NCI-H2081 treated with DMSO at 0.1 percent for 48 hours (cell line): ENCODE measurements at places on chromosomes 11 and 22.

GRCh38 chr22:18033204-18033998 lies 9.0 kb upstream of the MICAL3 start:
- DNase-seq, result no peak

- no peak for DNase-seq
Measured at GRCh38 chr11:115272925-115273324, 231.3 kb downstream of the CADM1 start.

DNA sequence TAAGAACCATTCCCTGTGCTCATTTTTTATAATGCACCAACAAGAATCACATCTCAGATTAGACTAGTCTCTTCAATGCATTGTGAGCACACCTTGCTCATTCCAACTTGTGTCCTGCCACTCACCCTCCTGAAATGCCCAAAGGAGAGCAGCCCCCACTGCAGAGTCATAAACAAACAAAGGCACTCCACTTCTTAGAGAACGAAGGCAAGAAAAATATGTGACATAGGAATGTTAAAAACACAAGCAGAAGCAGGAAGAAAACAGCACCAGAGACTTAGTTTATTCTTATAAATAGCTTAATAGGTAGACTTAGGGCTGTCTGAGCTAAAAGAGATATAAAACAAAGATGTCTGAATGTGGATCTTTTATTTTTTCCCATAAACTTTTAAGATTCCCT lies 57.2 kb downstream of the GUCY1A2 start:
- DNase-seq, result no peak

- DNase-seq, result no peak
Measured at GRCh38 chr22:36386351-36386899, 1.3 kb downstream of the MYH9 start.

- DNase-seq, result no peak
Measured at GRCh38 chr11:1741741-1742140, 8.7 kb downstream of the IFITM10 start.

- DNase-seq, result no peak
Measured at GRCh38 chr22:46242076-46242475, 8.0 kb downstream of the CDPF1 start.

DNA sequence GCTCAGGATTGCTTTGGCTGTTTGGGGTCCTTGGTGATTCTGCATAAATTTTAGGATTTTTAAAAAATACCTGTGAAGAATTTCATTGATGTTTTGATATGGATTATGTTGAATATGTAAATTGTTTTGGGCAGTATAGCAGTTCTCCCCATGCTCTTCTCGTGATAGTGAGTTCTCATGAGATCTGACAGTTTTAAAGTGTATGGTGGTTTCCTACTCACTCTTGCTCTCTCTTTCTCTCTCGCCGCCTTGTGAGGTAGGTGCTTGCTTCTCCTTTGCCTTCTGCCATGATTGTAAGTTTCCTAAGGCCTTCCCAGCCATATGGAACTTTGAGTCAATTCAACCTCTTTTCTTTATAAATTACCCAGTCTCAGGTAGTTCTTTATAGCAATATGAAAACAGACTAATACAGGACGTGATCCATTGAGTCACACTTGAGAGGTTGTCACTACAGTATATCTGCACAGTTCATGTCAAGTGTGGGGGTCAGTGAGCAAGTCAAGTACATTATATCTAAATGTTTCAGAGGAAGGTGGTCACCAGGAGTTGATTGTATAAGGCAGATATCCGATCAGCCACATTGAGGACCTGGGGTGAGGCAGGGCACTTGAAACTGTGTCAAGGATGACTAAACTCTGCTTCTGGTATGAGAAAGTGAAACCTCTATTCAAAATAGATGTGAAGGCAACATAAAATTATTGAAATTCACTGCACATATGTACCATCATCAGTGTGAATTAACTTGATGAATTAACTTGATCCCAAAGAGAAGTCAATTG lies 70.7 kb upstream of the CCDC179 start:
- no peak for DNase-seq

DNA sequence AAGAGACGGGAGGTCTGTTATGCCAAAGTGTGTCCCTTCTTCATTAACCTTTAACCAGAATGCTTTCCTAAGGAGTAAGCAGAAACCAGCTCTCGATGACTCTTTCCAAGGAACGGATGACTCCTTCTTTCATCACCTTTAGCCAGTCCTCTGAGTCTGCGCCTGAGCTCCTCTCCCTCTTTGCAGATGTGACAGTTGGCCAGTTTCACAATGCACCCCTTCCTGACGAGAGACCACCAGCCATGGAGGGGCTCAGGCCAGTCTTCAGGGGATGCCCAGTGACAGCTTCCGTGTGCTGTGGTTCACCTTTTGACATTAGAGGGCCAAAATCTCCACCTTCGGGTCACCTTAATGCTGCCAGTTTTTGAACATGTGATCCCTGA lies 826.1 kb downstream of the TBC1D22A start:
- DNase-seq, result no peak

- no peak for DNase-seq
Measured at GRCh38 chr22:38317122-38317994, at the start of gene CSNK1E. Gene CSNK1E (minus strand): TSS chr22:38317433. CDS start chr22:38314157, 3,276 bp downstream.

- DNase-seq, result no peak
Measured at GRCh38 chr11:14552089-14552488, 31.9 kb upstream of the PSMA1 start.

- no peak for DNase-seq
Measured at GRCh38 chr11:69252490-69252837, 41.5 kb upstream of the MYEOV start.

- no peak for DNase-seq
Measured at GRCh38 chr11:113494021-113494420, 18.8 kb upstream of the DRD2 start.

DNA sequence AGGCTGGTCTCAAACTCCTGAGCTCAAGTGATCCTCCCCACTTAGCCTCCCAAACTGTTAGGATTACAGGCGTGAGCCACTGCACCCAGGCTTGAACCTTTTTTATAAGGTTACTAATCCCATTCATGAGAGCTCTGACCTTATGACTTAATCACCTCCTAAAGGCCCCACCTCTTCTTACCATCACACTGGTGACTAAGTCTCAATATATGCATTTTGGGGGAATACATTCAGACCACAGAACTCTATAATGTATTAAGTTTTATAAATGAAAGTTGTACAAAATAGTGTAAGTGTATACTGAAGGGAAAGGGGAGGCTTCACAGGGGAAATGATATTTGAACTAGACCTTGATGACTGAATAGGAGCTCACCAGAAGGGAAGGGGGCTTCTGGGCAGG lies 28.4 kb upstream of the RBFOX2 start:
- DNase-seq, result no peak

GRCh38 chr11:72227316-72228228 lies 3.0 kb downstream of the INPPL1 start:
- peak; percentile 96 for DNase-seq

- no peak for DNase-seq
Measured at GRCh38 chr11:118212781-118213191, 12.0 kb downstream of the JAML start.
